ENCODE measurements at places on chromosomes 4 and X. TPM values are rescaled to one million over a fixed set of nuclear protein-coding genes. Genes with fewer than 3 reads are reported as not detected.

The BTK gene
- not detected for total RNA-seq

The HELT gene
- total RNA-seq: not detected

The GK gene
- 11.8 TPM for total RNA-seq

The SSX4 gene
- not detected for total RNA-seq

The SCRG1 gene
- total RNA-seq: not detected

The CPE gene
- 19.8 TPM for total RNA-seq

The ANK2 gene
- 44.3 TPM for total RNA-seq

The TRIML2 gene
- total RNA-seq: not detected

The AMTN gene
- total RNA-seq: not detected

The ARX gene
- not detected for total RNA-seq

The VMA21 gene
- 42.1 TPM for total RNA-seq

The FAM9B gene
- not detected for total RNA-seq

The FAM47E gene
- 1.5 TPM for total RNA-seq

The GATA1 gene
- total RNA-seq: not detected

The KLKB1 gene
- total RNA-seq: not detected

Measured in mammary epithelial cell (primary cell).